Right renal pelvis (tissue), 4 donors: ENCODE measurements at places on chromosomes 3 and 15.
A peak's percentile ranks its signal among the peaks of the same experiment; 100 is the strongest.

GRCh38 chr3:32391643-32392535 lies at the start of gene CMTM7:
Gene CMTM7 (plus strand): TSS chr3:32391853. CDS start chr3:32391907, 54 bp downstream.
- DNase-seq: peak; percentile 38

DNA sequence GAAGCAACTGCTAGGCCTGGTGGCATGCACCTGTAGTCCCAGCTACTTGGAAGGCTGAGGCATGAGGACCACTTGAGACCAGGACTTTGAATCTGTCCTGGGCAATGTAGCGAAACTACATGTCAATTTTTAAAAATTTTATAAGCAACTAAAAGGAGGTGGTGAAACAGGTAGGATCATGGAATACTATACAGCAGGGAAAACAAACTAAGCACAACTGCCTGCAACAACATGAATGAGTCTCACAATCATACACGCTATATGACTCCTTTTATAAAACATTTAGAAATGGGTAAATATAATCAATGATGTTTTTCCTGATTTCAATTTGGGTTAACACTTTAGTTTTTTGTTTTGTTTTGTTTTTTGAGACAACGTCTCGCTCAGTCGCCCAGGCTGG lies 29.5 kb upstream of the CNBP start:
- DNase-seq: no peak

DNA sequence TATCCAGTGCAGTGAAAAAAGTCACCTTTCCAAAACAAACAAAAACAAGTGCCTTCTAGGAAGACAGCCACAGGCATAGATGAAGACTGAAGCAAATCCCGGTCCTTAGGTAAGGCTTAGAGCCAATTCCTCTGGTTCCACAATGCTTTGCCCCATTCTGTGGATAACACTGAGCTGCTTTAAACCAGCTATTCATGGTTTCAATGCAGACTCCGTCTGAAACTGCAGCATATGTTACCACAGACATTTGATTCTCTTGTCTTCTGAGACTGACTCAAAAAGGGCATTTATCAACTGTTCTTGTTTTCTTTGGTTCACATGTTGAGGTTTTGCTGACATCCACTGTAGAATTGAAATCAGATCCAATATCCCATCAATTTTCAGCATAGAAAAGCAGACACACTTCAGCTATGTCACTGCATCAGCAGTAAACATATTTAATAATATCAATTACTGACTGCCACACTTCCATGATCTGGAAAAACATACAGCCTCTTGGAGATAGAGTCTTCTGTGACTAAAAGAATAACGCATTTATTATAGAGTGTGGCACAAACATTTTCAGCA lies 659.3 kb downstream of the ROBO2 start:
- no peak for DNase-seq

- DNase-seq: peak; percentile 31
These were observed at the start of gene FRMD4B for GRCh38 chr3:69385723-69386555. Gene FRMD4B (minus strand): TSS chr3:69386088. CDS start chr3:69385989, 99 bp downstream.

DNA sequence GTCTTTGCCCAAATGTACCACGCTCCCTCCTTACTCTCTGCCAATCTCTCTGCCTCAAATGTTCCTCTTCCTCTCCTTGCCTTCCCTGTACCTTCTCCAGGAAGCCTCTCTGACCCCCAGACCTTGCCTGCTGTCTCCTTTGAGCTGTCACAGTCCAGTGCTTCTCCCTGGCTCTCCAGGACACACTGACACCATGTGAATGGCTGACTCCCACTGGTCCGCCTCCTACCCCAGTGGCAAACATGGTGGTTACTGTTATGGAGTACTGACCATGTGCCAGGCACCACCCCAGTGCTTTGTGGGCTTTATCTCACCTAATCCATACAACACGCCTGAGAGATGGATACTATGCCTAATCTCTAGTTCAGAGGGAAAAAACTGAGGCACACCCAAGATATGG lies 141.9 kb downstream of the TPRA1 start:
- no peak for DNase-seq
